ENCODE measurements at places on chromosomes 4 and X.

GRCh38 chr4:111773858-111774257 lies 371.4 kb upstream of the FAM241A start:
- no peak for DNase-seq

DNA sequence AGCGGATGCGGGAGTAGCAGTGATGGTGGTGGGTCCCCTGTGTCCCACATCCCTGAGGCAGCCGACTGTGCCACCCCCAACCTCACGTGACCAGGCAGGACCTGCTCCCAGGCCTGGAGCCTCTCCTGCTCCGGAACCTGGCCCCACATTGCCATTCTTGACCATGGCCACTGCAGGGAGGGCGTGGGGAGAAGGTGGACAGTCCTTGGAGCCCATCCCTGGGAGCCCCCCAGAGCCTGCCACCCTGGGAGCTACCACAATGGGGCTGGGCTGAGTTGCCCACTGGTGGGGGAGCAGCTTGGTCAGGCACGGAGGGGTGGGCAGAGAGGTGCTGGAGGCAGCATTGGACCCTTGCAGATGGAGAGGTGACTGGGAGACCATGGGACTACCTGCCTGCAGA lies 36.8 kb downstream of the TMPRSS11A start:
- no peak for DNase-seq

DNA sequence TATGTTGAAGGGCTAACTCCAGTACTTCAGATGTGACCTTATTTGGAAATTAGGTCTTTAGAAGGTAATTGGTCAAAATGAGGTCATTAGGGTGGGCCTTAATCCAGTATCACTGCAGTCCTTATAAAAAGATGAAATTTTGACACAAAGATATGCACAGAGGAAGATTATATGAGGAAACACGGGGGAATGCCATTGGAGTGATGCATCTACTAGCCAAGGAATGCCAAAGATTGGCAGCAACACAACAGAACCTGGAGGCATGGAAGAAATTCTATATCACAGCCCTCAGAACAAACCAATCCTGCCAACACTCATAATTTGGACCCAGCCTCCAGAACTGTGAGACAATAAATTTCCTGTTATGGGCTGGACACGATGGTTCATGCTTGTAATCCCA lies 17.6 kb downstream of the TRIM61 start:
- no peak for DNase-seq

- no peak for DNase-seq
These were observed 1089.3 kb downstream of the PCDH18 start for GRCh38 chr4:136443006-136443405.

DNA sequence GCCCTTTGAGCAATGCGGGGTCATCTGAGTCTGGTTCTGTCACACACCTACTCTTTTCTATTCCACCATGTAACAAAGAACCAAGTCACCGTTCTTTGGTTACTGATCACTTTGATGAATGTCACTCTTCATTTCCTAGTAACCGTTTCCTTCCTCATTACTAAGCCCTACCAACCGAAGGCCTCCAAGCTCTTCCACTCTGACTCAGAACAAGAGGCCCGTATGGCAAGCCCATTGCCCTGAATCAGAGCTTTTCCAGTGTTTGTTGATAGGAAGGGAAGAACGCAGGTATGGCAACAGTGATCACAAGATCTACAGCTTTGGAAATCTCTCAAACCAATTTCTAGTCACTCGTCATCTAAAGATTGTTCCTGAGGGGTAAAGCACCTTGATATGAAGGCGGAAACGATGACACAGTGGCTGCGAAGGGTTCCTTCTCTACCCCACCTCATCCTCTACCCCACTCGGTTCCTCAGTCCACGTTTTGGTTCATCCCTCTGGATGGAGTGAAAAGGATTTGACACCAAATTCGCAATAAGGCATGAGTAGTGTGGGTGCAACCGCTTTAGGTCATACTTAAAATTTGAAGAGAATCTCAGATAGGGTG lies 28.0 kb upstream of the CD40LG start:
- no peak for DNase-seq

DNA sequence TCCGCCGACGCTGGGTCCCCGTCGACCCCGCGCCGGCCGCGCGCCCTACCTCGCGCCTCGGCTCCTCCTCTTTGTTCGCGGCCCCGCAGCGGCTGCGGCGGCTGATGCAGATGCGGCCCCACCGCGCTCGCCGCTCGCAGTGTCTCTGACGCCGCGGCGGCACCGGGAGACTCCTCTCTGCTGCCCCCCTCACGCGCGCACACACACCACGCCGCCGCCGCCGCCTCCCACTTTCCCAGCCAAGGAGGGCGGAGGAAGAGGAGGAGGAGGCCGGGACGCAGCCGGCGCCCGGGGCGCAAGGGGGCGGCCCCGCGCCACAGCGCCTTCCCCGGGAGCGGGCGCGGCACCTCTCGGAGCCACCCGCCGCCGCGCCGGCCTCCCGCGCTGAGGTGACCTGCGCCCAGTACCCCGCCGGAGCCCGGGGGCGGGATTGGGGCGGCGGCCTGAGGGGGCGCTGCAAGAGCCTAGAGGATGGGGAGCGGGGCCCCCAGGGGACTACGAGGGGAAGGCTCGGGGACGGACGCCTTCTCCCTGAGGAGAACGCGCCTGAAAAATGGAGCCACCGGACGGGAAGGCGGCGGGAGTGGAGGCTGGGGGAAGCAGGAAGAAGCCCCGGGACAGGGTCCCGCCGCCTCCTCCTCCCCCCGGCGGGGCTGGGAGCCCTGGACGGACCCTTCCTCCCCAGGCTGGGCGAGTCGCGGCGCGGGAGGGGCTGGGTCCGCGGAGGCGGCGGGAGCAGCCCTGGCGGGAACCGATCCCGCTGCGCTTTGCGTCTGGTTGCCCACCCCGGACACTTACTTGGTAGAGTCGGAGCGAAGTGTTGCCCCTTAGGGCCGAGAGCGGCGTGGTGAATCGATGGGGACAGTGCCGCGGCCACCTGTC lies at the start of gene SH3RF1:
Gene SH3RF1, minus strand, starts transcription at position 147 of the 882 bp plus-strand sequence. CDS start 1,744 bp downstream, outside the sequence.
- DNase-seq: no peak

DNA sequence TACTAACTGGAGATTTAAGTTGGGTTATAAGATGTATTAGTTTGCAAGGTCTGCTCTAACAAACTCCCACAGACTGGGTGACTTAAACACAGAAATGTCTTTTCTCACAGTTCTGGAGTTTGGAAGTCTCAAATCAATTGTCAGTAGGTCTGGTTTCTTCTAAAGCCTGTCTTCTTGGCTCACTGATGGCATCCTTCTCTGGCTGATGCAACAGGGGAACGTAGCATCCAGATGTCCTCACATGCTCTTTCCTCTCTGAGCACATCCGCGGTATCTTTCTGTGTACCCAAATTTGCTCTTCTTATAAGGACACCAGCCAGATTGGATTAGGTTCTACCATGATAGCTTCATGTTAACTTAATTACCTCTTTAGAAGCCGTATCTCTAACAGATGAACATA lies 63.2 kb upstream of the BMP3 start:
- DNase-seq: no peak

GRCh38 chr4:48752246-48752645 lies 27.8 kb downstream of the FRYL start:
- no peak for DNase-seq

- peak; percentile 28 for DNase-seq
These were observed 192.0 kb downstream of the SMIM20 start for GRCh38 chr4:26105815-26106699.

GRCh38 chrX:42694260-42694815 lies 83.6 kb downstream of the PPP1R2C start:
- DNase-seq: no peak

- DNase-seq: no peak
These were observed 13.8 kb upstream of the ATOH1 start for GRCh38 chr4:93814722-93815121.

DNA sequence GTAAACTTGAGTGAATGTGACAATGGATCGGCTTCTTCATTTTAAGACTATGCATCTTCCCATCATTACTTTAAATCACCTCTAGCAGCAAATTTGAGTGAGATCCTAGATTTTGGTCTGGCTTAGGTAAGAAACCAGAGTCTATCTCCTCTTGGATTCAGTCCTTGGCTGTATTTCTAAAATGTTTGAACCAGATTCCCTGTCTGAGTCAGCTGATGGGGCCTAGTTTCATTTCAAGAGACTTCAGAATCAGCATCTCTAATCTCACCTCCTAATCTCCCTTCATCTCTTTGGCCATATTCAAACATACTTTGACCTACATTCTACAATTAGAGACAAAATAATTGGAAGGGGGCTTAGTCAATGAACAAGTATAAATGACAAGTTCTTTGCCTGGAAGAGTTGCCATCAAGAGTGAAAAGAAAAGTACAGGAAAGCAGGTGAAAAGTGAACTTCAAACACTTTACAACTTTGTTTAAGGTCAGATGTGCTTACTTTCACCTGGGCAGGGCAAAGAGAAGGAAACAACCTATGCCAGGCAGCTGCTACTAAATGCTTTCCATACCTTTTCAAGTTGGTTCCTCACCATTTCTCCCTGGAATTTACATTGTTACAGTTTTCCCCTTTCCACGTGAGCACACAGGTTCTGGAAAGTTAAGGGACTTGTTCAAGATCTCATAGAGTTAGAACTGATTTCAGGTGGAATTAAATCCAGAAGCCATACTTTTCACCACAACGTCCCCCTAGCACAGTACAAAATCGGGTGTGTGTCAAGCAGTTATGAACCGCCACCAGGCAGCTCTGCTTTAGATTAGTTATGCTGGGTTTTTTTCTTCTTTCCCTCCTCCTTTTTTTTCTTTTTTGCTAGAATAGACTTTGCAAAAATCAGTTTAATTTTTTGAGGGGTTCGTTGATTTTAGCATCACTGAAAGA lies 30.7 kb upstream of the PITX2 start:
- no peak for DNase-seq

DNA sequence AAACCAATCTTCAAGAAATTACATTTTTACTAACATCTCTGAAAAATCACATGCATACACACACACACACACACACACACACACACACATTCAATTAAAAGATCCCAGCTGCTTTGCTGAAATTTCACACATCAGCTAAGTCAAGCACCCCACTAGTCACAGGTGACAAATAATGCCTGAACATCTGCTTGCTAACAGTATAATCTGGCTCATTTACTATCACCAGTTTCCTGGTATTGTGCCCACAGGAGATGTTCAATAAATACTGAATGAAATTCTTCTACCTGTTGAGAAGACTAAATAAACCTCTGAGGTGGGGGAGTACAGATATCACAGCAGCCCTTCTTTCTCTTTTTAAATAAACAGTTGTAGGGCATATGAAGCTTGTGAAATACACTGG lies 994.0 kb downstream of the ARAP2 start:
- no peak for DNase-seq

GRCh38 chrX:68834371-68835103 lies 5.7 kb downstream of the EFNB1 start:
- no peak for DNase-seq

- DNase-seq: no peak
These were observed 272.9 kb downstream of the PPP1R2C start for GRCh38 chrX:42505016-42505415.

GRCh38 chr4:39278476-39278875 lies 87.7 kb downstream of the RFC1 start:
- DNase-seq: no peak

DNA sequence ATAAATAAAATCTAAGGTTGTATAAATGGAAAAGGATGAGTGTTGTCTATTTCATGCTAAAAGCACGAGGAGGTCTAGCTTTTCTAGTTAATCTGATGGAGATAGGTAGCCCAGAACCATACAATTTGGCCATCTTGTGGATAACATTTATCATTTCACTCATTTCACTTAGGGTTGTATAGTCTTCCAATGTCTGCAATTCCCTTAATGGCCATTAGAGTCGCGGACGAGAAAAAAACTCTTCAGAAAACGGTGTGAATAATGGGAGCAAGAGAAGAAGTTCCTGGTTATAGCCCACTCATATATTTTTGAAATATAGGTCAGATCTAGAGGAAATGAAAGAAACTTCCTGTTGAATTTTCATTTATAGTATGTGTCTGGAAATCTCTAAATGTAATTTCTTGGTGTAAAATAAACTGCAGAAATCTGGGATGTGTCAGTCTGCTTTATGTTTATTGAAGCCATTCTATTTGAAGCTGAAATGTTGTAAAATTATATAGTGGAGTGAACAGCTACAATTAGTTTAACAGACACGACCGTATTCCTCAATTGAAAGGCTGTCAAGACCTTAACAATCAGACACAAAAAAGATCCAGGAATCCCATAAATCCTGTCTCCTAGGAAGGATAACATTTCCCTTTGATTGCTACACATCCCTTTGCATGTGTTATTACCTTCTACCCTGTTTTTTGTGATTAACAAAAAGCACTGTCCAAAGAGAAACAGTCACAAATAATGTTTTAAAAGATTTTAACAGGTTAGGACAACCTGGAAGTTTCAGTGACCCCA lies 47.7 kb upstream of the MGST2 start:
- DNase-seq: peak; percentile 37

GRCh38 chr4:38149997-38150671 lies 189.9 kb downstream of the PTTG2 start:
- DNase-seq: no peak

- no peak for DNase-seq
These were observed 670 bp downstream of the PAPSS1 start for GRCh38 chr4:107719207-107719921.

DNA sequence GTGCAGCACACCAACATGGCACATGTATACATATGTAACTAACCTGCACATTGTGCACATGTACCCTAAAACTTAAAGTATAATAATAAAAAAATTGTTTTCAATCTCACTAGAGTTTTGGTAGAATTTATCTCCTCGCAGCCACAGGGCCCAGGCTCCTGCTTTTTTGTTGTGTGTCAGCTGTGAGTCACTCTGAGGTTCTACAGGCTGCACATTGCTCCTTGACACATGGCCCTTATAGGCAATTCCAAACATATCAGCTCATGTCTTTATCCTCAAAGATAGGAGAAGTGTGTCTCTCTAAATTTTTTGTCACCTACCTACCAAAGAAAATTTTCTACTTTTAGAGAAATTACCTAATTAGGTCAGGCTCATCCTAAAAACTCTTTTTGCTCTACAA lies 252.1 kb upstream of the ADGRL3 start:
- DNase-seq: no peak

GRCh38 chr4:179871726-179872125 lies 2371.5 kb upstream of the TENM3 start:
- DNase-seq: no peak

DNA sequence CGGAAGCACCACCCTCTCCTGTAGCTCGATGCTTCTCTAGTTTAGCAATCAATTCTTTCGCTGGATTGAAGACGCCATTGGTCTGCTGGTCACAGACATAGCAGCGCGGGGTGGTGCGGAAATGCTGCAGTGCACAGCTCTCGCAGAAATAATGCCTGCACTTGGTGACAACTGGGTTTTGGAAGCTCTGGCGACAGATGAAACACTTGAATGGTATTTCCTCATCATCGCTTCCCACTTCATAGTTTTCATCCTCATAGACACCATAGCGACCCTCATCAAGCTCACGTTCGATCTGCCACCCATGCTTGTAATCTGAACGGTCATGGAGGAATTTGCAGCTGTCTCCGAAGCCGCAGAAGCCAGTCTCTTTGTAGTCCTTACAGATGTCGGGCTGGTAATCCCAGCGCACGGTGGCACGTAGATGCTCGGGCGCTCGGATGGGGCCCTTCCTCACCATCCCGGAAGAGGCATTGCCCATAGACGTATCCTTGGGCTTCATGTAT lies 854 bp downstream of the RNF113A start:
- no peak for DNase-seq

GRCh38 chrX:66015900-66016689 lies 23.8 kb downstream of the VSIG4 start:
- DNase-seq: no peak

GRCh38 chr4:11821772-11822430 lies 393.2 kb upstream of the HS3ST1 start:
- DNase-seq: no peak

GRCh38 chrX:49164589-49165360 lies 2.2 kb downstream of the MAGIX start:
- no peak for DNase-seq

GRCh38 chr4:77025643-77026321 lies 50.0 kb downstream of the CCNI start:
- no peak for DNase-seq

All from HCT116 (cell line).